ENCODE measurements at places on chromosomes 5 and 9.

DNA sequence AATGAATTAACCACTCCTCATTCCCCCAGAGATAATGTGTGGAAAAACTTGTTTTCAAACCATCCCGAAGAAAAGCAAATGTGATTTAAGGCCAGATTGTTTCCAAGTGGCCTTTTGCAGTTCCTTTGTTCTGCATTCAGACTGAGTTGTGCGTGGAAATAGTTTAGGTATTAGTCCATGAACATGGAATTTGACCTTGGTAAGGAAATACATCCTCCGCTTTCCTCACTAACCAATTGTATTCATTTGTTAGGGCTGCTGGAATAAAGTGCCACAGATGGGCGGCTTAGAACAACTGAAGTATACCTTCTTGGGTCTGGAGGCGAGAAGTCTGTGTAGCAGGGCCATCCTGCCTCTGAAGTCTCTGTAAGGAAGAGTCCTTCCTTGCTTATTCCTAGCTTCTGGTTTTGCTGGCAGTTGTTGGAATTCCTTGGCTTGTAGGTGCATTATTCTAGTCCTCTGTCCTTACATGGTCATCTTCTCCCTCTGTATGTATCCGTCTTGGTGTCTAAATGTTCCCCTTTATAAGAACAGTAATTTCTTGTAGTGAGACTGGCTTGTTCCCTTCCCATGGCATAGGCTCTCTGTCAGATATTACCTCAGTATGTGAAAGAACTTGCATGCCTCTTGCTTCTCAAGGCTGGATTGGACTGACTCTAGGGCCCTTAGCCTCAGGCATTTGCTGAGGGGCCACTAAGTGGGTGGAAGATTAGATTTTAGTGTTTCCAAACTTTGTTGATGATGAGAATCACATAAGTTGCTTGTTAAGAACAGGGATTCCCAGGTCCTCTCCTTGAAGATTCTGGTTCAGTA lies 53.9 kb downstream of the RAI14 start:
- peak; percentile 88 for DNase-seq

GRCh38 chr9:7901621-7902020 lies 102.0 kb upstream of the DMAC1 start:
- DNase-seq, result peak; percentile 33

DNA sequence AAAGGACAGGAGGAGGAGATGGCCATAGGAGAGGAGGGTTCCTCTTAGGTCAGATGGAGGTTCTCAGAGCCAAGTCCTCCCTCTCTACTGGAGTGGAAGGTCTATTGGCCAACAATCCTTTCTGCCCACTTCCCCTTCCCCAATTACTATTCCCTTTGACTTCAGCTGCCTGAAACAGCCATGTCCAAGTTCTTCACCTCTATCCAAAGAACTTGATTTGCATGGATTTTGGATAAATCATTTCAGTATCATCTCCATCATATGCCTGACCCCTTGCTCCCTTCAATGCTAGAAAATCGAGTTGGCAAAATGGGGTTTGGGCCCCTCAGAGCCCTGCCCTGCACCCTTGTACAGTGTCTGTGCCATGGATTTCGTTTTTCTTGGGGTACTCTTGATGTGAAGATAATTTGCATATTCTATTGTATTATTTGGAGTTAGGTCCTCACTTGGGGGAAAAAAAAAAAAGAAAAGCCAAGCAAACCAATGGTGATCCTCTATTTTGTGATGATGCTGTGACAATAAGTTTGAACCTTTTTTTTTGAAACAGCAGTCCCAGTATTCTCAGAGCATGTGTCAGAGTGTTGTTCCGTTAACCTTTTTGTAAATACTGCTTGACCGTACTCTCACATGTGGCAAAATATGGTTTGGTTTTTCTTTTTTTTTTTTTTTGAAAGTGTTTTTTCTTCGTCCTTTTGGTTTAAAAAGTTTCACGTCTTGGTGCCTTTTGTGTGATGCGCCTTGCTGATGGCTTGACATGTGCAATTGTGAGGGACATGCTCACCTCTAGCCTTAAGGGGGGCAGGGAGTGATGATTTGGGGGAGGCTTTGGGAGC lies 3.1 kb downstream of the EGR1 start:
- DNase-seq, result peak; percentile 23

DNA sequence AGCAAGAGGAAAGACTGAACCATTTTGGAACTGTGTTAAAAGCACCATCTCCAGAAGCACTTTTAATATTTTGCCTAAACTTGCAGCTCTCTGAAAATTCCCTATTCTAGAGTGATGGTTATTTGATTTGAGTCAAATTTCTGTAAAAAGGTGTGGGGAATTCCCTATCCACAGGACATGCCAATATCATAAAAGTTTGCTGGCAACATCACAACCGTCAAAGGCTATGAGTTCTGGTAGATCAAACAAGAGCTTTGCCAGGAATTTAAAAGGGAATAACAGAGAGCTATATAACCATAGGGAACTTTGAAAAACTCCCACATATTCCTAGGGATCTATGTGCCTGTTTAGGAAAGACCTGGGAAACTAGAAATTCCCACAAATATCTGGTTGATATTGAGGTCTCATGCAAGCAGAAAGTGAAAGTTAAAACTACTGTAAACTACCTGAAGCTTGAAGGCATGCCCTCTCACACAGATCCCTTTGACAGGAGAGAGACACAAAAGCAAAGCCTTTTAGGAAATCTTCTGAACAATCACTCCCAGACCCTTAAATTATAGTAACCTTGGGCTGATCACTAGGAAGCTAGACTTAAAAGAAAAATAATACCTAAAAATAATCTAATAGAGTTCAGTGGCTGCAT lies 549.9 kb downstream of the ANXA1 start:
- no peak for DNase-seq

GRCh38 chr9:89810431-89810830 lies 205.6 kb downstream of the GADD45G start:
- peak; percentile 66 for DNase-seq

DNA sequence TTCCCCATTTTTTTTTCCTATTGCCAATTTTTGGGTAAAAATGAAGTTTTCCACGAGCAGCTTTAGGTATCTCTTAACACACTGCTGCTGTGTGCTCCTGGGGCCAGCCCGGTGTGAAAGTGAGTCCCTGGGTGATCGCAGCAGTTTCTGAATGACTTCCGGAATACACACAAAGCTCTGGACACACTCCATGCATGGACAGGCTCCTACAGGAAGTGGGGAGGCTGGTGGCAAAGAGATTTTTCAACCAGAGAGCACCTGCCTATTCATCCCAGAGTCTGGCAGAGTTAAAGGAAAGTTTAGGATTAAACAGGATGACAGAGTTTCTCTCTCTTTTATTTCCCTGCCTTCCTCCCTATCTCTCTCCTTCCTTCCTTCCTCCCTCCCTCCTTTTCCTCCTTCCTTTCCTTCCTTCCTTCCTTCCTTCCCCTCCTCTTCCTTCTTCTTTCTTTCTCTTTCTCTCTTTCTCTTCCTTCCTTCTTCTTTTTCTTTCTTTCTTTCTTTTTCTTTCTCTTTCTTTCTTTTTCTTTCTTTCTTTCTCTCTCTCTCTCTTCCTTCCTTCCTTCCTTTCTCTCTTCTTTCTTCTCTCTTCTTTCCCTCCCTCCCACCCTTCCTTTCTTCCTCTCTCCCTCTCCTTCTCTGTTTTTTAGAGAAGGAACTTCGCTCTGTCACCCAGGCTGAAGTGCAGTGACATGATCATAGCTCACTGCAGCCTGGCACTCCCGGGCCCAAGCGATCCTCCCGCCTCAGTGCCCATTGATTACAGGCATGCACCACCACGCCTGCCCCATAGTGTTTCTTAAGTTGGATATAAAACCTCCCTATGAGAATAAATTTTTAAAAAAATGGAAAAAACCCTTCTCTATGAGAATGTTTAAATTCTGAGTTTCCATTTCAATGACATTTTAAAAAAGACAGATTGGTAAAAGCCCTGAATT lies 38.7 kb upstream of the UBTD2 start:
- DNase-seq, result no peak

DNA sequence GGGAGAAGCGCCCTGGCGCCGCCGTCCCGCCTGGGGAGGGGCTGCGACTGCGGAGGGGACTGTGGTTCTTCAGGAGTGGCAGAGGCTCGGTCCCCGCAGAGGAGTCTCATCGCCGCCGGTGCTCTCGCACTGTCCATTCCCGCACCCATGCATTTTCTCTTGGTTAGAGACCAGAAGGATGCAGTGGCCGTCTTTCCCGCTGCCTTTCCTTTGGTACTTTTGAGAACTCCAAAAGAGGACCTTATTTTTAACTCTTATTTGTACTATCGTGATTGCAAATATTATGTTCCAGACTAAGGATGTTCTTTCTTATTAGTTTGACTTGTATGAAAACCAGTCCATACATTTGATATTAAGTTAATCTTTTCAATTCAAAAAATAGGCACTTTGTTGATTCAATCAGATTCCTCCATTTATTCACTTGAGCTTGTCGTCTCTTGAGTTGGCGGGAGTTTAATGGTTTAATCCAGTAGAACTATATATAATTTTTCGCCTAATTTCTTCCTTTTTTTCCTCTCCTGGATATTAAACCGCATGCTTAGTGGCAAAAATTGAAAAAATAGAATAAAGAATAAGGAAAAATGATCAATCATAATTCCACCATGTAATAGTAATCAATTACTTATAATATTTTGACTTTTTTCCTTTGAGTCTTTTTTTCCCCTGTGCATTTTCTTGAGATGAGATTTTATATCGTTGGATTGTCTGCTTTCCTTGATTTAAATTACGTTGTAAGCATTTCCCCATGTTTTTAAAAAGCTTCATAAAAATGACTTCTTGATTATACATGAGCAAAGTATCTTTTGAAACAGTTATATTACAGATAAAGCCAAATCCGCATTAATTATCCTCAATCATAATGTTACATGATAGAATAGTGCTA lies 861 bp downstream of the ZFYVE16 start:
- peak; percentile 68 for DNase-seq

Data from fibroblast of skin of right biceps (primary cell).